ENCODE measurements at places on chromosomes 3 and 15.

DNA sequence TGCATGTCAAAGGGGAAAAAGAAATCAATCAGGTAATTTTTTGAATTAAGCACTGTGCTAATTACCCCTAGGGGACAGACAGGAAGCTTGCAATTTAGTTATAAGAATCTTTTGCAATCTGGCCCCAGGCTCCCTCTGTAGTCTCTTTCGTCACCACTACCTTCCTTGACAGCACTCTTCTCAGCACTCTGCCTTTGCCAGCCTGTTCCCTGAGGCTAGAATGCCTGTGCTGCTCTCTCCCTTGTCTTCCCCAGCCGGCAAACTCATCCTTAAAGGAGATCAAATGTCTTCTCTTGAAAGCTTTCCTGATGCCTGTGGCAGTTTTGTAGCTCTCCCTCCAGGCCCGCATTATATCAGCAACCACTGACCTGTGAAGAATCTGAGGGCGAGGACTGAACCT lies 32.4 kb upstream of the PRTG start:
- no peak for DNase-seq

GRCh38 chr3:46368569-46368968 lies 2.2 kb upstream of the CCR5 start:
- peak; percentile 44 for DNase-seq

- no peak for DNase-seq
These were observed 117.9 kb downstream of the MECOM start for GRCh38 chr3:169545606-169546005.

DNA sequence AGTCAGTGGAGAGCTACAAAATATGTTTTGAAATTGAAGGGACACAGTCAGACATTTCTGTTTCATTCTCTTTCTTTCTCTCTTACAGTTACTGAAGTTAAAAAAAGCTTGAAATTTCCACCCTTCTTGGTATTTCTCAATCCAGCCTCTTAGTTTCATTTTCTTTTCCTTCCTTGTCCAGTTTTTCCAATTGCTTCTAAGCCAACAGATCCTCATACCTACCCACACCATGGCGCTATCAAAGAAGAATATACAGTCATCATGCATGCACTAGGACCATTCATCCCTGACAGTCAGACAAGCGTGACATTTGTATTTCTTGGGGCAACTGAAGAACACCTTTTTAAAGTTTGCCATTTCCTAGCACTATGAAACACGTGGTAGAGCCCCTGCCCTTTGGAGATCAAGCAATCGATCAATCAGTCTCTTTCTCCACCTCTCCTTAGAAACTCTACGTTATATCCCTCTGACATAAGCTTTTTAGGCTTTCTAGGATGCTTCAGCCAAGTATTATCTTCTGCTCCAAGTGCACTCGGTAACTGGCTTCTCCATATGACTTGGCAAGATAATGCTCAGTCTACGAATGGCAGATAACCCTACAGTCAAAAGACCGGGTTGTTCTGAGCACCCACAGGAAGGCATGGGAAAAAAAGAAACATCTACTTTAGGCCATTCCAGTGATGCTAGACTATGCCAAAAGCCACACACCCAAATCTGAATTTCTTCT lies 65.4 kb downstream of the FBN1 start:
- DNase-seq, result no peak

DNA sequence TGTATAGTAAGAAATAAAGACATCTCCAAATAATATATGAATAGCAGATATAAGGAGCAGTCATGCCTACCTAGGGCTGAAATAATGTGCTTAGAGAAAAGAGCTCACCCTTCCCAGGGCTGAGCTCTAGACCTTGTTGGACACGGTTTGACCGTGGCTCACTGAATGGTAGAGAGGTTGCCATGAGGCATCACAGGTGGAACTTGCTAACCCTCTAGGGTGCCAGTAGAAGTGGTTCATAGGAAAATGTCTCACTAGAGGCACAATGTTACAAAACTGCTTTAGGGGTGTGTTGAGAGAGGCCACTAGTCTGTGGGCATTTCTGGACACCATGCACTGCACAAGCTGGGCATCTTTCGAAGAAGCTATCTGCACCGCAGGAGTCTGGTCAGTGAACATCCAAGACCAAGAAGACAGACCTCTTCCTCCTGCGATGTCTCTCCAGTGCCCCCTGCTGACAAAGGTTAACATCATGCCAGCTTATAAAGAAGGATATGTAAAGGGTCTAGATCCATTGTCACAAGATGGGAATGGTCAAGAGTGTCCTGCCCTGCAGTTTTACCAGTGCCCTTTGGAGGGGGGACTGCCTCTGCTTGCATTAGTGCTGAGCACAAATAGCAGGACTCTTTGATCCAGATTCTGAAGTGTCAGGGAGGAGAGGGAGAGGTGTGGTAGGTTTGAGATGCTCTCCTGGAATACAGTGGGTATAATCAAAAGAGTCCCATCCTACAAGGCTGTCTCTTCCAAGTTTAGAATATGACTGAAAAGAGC lies 266.8 kb downstream of the ZNF385D start:
- DNase-seq, result peak; percentile 5

DNA sequence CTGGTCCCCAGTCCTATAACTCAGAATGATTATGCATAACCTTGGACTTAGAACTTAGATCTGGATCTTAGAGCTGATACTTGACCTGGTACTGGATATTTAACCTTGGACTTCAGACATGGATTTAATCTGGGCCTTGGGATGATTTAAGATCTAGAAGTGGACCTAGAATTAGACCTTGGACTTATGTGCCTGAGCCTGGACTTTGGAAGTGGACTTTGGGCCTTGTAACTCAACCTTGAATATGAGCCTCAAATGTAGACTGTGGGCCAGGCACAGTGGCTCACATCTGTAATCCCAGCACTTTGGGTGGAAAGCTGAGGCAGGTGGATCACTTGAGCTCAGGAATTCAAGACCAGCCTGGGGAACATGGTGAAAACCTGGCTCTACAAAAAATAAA lies 46.1 kb downstream of the ZNF589 start:
- no peak for DNase-seq

GRCh38 chr15:82832601-82833361 lies 23.4 kb downstream of the WHAMM start:
- DNase-seq, result no peak

DNA sequence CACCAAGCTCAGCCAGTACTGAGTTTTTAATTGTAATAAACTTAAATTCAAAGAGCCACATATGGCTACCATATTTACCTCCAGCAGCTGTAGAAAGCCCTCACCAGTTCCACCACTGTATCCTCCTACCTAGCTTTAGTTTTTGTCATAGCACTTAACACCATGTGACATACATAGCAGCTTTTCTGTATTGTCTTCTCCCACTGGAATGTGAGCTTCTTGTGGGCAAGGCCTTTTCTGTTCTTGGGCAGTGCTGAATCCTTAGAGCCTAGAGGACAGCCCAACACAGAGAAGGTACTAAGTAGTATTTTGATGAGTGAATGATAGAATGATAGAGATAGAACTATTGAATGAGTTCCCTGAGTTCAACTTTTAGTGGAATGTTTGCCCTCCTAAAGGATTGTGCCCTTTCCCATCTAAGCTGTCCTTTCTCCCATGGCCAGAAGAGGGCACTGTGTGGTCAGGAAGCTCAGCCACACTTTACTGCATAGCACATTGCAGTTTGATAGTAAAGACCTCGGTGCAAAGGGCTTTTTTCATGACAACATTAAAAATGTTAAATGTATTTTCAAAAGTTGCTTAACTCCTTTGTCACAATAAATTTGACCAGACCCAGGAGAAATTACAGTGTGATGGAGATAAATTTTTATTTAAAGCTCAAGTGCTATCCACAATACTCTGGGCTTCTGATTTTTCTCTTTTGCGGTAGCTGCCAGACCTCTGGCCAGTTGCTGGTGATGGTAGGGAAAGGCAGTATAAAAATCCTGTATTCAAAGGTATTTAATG lies 115.8 kb downstream of the GHSR start:
- DNase-seq, result peak; percentile 26

DNA sequence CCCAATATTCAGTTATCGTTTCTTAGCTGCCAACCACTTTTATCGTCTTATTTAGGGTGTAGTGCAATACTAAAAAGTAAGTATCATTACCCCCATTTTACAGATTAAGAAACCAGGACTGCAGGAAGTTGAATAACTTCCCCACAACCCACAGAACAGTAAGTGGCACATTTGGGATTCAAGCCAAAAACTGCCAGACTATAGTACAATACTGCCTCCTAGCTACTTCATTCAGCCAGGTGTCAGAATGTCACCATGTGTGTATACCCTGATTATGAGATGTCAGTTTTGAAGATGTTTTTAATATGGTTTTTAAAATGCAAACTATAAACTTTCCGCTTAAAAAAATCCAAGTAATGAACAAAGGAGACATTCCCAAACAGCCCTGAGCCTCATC lies 74.2 kb upstream of the PROK2 start:
- peak; percentile 9 for DNase-seq

DNA sequence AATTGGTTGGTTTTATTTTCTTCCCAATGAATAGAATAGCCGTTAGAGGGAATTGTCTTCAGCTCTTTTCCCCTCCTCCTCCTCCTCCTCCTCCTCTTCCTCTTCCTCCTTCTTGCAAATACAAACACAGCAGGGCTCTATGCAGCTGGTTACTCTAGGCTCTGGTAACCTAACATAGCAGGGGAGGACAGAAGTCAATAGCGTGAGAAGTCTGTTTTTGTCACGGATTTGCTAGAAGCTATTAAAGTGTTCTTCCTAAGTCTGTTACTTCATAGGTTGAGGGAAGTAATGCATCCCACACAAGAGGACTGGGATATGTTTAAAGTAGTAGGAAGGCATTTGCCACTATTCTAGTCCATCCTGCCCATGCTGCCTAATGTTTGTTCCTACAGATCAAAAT lies 374.7 kb upstream of the TPRG1 start:
- DNase-seq, result no peak

DNA sequence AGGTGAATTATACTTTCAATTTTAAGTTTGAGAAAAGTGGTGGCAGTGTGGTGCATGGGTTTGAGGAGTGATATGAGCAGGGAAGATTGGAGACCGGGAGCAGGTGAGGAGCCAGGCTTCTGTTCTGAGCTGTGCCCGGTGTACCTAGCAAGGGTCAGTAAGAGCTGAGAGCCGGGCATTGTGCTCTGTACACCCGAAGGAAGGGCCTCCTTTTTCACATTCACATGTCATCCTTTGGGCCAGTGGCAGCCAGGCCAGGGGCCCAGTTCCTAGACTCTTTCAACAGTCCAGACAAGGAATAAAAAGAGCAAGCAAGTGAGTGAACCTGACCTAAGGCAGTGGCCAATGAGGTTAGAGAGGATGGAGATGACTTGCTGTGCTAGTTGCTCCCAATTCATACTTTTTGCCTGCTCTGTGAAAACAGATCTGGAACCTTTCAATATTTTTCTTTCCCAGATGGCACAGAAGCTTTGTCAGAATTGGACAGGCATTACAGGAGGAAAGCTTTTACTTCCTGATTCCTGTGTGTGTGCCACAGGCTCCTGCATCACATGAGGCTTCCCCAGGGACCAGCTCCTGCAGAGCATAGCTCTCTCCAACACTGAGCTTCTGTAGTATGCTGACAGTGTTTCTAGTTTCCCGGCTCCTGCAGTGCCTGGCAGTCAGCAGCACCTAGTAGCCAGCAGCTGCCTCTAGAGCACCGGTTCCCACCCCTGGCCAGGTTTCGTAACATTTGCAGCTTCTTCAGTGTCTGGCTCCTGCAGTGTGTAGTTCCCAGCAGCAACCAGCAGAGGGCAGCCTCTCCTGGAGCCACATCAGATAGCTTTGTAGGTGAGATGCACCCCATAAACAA lies 5.3 kb upstream of the TRA2B start:
- peak; percentile 69 for DNase-seq

GRCh38 chr3:31472479-31473390 lies 60.0 kb upstream of the STT3B start:
- no peak for DNase-seq

DNA sequence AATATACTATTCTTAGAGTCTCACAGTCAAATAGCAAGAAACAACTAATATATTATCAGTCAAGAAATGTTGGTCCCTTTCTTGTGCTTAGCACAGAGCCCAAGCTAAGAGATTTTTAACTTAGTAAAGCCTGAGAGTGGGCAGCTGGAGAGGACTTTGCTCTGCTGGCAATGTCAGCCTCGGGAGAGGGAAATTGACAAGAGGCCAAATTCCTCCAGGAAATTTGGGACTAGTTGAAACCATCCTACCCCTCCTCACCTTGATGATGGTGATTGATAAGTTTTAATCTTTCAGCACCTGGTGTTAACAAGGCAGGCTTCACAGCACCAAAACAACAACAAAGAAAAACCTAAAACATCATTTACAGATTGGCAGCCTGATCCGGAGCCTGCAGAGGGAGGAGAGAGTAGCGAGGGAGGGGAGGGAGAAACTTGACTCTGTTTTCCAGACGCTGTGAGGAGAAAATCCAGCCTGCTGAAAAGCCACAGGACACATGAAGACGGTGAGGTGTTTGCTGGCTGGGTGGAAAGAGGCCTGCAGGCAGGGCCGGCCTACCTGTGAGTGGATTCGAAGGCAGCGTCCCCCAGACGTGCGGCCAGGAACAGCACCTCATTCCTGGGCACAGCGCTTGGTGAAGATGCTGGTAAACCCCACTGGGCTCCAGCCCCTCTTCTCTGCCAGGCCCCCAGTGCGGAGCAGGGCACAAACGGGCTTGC lies 150.9 kb downstream of the LRRC28 start:
- no peak for DNase-seq

- DNase-seq, result no peak
These were observed 14.5 kb downstream of the APBA2 start for GRCh38 chr15:28900041-28900891.

GRCh38 chr15:69723404-69724096 lies 270.9 kb downstream of the RPLP1 start:
- no peak for DNase-seq

DNA sequence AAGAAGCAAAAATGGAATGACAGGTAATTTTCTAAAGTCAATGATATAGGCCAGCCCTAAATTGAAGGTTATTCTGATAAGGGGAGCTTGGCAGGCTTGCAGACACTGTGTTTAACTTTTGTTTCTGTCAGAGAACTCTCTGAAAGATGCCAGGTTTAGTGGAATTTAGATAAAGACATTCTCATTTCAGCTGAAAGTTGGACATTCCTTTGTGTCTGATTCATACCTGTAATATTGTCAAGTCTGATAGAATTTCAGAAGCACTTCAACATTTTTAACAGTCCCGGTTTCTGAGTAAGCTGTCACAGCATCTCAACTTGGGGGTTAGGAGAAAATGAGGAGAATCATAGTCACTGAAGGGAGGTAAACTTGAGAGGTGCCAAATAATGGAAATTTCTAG lies 84.0 kb downstream of the DIPK2A start:
- no peak for DNase-seq

- no peak for DNase-seq
These were observed 269.0 kb downstream of the ABHD5 start for GRCh38 chr3:43959498-43960447.

- DNase-seq, result no peak
These were observed 17.7 kb downstream of the PPM1L start for GRCh38 chr3:160773722-160774121.

GRCh38 chr3:67655364-67656121 lies 1.1 kb upstream of the SUCLG2 start:
- DNase-seq, result peak; percentile 8

DNA sequence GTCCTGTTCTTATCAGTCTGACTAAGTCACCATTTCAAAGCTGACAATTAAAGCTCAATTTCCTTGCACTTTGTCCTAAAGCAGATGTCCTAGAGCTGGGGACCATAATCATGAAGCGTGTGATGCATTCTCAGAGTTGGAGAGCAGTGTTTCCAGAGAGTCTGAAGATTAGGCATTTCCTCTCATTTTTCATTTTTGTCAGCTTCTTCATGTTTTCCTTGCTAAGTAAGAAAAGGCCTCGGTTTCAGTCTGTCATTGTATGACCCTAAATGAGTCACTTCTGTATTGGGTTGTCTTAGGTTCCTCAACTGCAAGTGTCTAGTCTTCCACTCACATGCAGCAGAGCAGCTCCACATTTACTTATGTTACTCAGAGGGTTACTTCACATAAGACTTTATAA lies 257.2 kb upstream of the TPRG1 start:
- DNase-seq, result no peak

GRCh38 chr3:167450675-167451074 lies 23.2 kb downstream of the SERPINI2 start:
- no peak for DNase-seq
